ENCODE measurements at places on chromosomes 2 and 18. TPM values are rescaled to one million over a fixed set of nuclear protein-coding genes. Genes with fewer than 3 reads are reported as not detected.

The IL1F10 gene
- total RNA-seq, result not detected

The ARHGAP15 gene
- not detected for total RNA-seq

The MZT2A gene
- 180 TPM for total RNA-seq

The CTAGE1 gene
- not detected for total RNA-seq

The SNX17 gene
- total RNA-seq, result 143 TPM

The WDR75 gene
- total RNA-seq, result 50.4 TPM

The DNAJC27 gene
- total RNA-seq, result 1.8 TPM

The SLC14A1 gene
- total RNA-seq, result not detected

The DSG2 gene
- total RNA-seq, result 68.1 TPM

The CNTNAP5 gene
- not detected for total RNA-seq

The LAMA3 gene
- 29.5 TPM for total RNA-seq

The CACNB4 gene
- total RNA-seq, result 0.10 TPM

The SIX3 gene
- 0.41 TPM for total RNA-seq

The CFAP221 gene
- 0.34 TPM for total RNA-seq

The KCNIP3 gene
- total RNA-seq, result 0.89 TPM

The NEU2 gene
- not detected for total RNA-seq

The SMYD1 gene
- total RNA-seq, result not detected

The ETAA1 gene
- total RNA-seq, result 7.7 TPM

The LIPG gene
- 0.10 TPM for total RNA-seq

The SOCS6 gene
- 37.4 TPM for total RNA-seq

The EGR4 gene
- total RNA-seq, result 0.27 TPM

The LDLRAD4 gene
- 1.7 TPM for total RNA-seq

The KCNJ3 gene
- not detected for total RNA-seq

The C2orf80 gene
- total RNA-seq, result not detected

The RGPD3 gene
- 0.13 TPM for total RNA-seq

The SKA1 gene
- 12.2 TPM for total RNA-seq

The NEURL3 gene
- total RNA-seq, result 1.5 TPM

The ASNSD1 gene
- total RNA-seq, result 42.4 TPM

The SPATS2L gene
- 147 TPM for total RNA-seq

The IL36B gene
- not detected for total RNA-seq

The CHRND gene
- total RNA-seq, result not detected

The TUBA4A gene
- 546 TPM for total RNA-seq

The C2orf78 gene
- total RNA-seq, result not detected
